ENCODE measurements at places on chromosomes 16 and 17.

DNA sequence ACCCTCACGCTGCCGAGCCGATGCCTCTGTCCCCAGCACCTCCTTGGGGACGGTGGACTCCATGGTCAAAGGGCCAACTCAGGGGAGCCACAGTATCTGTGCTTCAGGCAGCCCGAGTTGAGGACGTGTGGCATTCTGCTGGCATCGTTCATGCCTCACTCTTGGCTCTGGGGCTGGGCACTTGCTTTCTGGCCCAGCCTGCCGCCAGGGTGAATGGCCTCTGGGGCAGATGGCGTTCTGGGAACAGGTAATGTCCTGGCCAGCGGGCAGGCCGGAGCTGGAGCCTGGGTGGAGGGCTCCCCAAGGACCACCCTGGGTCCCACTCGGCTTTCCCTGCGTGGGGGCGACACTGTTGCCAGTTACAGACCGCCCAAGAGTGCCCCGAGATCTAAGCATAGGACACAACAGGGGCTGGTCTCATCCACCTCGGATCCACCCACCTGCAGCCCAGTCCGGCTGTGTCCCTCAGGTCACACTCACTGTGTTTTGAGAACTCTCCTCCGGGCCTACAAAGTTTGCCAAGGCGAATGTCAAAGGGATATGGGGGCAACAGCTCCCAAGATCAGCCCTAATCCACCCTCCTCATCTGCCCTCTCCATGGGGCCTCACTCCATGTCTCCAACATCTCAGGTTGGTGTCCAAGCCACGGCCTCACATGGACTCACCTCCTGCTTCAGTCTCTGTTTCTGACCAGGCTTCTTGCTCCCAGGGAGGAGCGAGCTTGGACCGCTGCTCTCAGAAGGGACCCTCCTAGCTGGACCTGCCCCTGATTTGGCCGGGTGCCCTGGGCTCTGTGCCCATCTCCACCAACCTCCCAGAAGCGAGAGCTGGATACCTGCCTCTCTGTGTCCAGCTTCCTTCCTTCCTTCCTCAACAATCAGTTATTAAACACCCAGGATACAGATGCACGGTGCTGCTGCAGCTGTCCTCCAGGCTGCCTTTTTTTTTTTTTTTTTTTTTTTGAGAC is 60.8 kb downstream of the TMEM235 start:
- no peak for DNase-seq

DNA sequence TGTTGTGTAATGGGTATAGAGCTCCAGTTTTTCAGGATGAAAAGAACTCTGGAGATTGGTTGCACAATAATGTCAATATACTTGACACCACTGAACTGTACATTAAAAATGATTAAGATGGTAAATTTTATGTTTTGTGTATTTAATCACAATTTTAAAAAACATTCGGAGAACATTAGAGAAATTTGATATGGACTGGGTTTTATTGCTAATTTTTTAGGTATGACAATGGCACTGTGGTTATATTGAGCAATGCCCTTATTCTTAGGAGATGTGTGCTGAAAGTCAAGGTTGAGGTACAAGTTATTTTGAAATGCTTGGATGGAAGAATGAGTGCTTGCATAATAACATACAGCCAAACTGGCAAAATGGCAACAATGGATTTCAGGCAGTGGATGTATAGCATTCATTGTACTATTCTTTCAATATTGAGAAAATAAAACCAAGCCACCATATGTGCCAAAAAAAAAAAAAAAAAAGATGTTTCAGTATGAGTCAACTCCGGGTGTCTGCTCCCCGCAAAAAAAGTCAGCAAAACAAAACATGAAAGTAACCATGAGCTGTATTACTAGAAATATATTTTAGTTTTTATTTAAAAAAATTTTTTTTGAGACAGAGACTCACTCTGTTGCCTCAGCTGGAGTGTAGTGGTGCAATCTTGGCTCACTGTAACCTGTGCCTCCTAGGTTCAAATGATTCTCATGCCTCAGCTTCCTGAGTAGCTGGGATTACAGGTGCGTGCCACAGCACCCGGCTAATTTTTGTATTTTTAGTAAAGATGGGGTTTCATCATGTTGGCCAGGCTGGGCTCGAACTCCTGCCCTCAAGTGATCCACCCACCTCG is 19.8 kb downstream of the HOXB1 start:
- DNase-seq = no peak

DNA sequence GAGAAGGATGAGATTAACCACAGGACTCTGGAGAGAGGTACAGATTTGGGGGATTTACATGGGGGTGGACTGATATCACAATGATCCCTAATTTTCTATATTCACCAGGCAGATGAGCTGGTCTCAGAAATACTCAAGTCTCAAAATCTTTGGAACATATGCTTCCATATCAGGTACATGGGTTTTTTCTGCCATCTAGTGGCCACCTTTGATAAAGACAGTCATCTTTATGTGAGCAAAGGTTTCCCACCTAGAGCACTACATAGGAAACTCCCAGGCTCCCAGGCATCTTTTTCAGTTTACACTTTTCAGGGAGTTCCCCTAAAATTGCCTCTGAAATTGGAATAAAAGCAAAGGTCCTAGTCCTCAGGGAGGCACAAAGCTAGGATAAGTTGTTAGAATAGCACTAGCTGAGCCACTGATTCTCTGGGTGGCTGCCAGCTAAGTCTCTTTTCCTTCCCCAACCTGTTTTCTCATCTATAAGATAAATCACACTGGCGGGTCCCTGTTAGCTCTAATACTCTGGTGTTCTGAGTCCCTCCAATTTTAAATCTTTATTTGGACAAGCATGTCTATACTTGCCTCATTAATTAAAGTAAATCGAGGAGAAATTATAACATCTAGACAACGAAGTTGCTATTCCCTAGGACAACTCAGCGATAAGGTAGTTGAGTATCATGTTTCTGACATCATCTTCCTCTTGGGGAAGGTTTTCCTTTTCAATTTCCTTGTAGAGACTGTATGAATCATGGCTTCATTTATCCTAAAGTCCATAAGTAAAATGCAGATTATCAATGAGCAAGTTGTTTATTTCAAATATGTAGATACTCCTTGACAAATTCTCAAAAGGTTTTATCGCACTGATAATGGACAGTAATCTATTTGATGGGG is 19.0 kb upstream of the MON1B start:
- DNase-seq = no peak

DNA sequence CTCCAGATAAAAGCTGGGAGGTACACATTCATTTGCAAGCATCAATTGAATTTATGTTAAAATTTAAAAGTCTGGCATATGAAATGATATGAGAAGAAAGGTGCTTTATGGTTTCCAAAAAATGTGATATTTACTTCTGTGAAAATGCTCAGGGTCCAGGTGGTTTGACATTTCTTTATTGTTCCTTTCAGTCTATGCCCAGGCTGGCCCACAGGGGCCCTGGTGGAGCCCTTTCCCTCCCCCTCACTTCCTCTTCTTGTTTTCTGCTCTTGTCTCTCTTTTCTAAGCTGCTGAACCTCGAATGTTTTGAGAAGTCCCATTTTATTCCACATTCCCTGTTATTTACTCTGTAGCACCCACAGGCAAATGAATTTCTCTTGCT is 127.8 kb downstream of the HS3ST3B1 start:
- no peak for DNase-seq

GRCh38 chr16:58493756-58494431 is 6.0 kb upstream of the NDRG4 start:
- no peak for DNase-seq

DNA sequence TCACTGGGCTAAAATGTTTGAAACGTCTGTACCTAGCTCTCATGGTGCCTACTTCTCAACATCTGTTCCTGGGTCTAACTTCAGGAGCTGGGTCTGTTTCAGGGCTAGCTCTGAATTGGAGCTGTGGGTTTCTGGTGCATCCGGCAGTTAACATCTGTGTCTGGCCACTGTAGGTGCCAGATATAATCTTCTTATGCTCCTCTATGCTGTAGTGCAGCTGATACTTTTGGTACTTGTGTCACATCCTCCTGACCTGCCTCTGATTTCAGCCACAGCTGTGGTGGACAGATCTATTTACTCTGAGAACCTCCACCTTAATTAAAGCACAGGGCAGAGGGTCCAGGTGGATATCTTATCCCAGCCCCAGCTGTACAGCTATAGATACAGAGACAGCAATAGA is 496.5 kb upstream of the CDH11 start:
- no peak for DNase-seq

DNA sequence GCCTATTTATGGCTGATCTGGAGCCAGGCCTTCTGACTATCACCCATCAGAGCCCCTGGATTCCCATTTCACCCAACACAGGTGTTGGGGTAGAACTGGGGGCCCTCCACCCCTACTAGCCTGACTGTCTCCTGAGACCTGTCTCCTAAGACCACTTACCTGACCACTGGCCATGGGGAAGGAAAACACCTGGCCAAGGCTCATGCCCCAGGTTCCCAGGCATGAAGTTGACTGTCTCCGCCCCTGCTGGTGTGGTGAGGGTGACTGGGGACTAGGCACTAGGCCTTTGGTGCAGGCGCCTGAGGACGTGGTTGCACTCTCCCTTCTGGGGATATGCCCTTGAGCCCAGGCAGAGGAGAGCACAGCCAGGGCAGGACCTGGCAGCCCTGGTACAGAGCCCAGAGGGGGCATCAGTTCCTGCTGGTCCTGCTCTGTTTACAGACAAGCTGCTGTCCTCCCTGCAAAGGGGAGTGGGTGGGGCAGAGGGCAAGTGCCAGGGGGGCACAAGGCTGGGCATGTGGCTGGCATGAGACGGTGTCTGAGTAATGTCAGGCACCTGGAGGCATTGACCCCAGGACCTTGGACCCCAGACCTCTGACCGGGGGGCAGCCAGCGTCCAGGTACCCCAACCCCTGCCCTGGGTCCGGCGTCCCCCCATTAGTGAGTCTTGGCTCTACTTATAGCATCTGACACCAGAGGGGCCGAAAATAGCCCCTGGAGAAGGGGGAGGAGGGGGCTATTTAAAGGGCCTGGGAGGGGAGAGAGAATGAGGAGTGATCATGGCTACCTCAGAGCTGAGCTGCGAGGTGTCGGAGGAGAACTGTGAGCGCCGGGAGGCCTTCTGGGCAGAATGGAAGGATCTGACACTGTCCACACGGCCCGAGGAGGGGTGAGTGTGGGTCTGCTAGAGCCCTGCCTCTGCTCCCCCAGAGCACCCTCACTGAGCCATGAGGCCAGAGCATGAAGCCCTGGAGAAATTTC is at the start of gene TCAP:
Gene TCAP, plus strand, starts transcription at position 769 of the 981 bp plus-strand sequence. Its CDS starts 11 bp downstream, at position 780.
- DNase-seq = no peak

GRCh38 chr16:27106305-27106704 is 39.6 kb downstream of the C16orf82 start:
- no peak for DNase-seq

GRCh38 chr16:8547762-8548161 is 42.5 kb downstream of the TMEM114 start:
- DNase-seq = no peak

GRCh38 chr17:21463779-21464407 is 87.7 kb downstream of the KCNJ12 start:
- DNase-seq = no peak

DNA sequence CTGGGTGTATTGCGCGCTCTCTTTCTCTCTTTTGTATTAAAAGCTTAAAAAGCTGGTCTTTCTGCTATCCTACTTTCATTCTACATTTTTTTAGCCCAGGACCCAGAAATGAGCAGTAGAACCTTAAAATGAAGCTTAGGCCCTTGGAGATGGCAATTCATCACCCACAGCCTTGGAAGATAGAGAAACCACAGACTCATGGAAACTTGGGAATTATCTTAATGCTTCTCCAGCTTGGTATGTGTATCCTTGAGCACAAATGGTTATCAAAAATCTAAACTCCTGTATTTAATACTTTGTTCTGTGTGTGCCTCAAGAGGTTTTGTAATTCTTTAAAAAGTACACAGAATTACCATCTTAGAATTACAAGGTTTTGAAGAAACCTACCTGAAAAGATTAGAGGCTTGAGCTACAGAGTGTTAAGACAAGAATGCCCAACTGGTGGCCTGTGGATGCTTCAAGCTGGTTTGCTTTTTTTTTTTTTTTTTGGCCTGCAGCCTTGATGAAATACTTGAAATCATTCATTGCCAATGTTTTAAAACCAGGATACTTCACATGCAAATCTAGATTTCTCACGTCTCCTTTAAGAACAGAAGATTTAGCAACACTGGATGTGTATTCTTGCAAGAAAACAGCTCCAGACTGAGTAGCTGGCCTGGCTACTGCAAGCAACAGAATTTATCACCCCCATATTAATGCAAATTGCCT is 105.0 kb downstream of the XYLT1 start:
- no peak for DNase-seq

GRCh38 chr16:74448990-74449389 is 27.7 kb upstream of the CLEC18B start:
- no peak for DNase-seq

GRCh38 chr17:1413281-1413791 is 13.3 kb upstream of the YWHAE start:
- no peak for DNase-seq

- DNase-seq = peak; percentile 38
These were observed 8.6 kb downstream of the LGALS3BP start for GRCh38 chr17:78970834-78971755.

GRCh38 chr17:78616946-78617345 is 39.8 kb upstream of the DNAH17 start:
- no peak for DNase-seq

- no peak for DNase-seq
These were observed 471.6 kb downstream of the SOX9 start for GRCh38 chr17:72592242-72592966.

- DNase-seq = no peak
These were observed 34.2 kb downstream of the TBC1D3B start for GRCh38 chr17:36142235-36142634.

GRCh38 chr16:9854675-9855074 is 327.6 kb downstream of the GRIN2A start:
- DNase-seq = no peak

GRCh38 chr17:62876673-62877405 is 68.7 kb upstream of the MARCHF10 start:
- DNase-seq = no peak

DNA sequence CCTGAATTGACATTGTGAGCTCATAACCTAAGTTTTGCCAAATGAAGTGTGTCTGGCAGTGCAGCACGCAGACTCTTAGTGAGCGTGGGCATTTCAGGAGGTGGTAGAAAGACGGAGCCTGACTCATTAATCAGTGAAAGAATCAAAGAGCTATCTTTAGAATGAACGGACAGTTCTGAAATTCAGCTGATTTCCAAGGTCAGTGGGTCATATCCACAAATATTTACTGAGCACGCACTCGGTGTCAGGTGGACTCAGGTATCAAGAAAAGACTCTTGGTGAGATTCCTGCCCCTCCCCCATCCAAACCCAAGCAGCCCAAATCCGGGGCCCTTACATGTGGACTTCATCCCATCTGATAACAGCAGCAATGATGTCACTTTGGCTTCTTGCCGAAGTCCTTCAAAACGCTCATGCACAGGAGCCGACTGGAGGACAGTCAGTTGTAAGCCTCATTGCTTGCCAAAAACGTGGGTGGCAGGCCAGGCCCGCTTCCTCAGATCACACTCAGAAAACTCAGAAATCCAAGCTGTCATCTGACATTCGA is 185.8 kb downstream of the HS3ST3A1 start:
- no peak for DNase-seq

- no peak for DNase-seq
These were observed 398.5 kb downstream of the ZFHX3 start for GRCh38 chr16:72649254-72649944.
